ENCODE measurements at places on chromosomes 7 and 10.

DNA sequence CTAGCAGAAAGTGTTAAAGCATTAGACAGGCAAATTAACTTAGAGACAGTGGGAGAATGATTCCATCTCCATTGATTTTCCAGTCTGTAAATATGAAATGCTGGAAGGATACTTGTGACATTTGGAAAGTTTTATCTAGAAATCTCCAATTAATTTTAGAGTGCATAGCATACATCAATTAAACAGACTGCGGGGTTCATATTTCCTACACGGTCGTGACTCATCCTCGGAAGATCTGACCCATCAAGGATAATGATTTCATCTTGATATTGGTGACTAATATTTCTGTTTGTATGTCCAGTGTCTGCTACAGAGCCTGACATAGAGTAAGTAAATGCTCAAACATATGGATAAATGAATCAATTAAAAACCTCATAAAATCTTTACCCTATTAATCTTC is 474.9 kb downstream of the KCNMA1 start:
- DNase-seq, result no peak

GRCh38 chr10:103733045-103733419 is 122.3 kb downstream of the SH3PXD2A start:
- DNase-seq, result no peak

- no peak for DNase-seq
These were observed 26.9 kb downstream of the TMEM120A start for GRCh38 chr7:75967487-75967997.

GRCh38 chr10:62618576-62619412 is 185.7 kb upstream of the ADO start:
- DNase-seq, result no peak

GRCh38 chr10:10873289-10873688 is 144.4 kb upstream of the CELF2 start:
- DNase-seq, result no peak

- no peak for DNase-seq
These were observed 5.2 kb downstream of the FZD9 start for GRCh38 chr7:73438547-73439409.

GRCh38 chr10:11447586-11447985 is 163.9 kb downstream of the USP6NL start:
- DNase-seq, result no peak

GRCh38 chr7:29410996-29411395 is 152.6 kb upstream of the PRR15 start:
- no peak for DNase-seq

- DNase-seq, result no peak
These were observed 119.0 kb downstream of the BTAF1 start for GRCh38 chr10:92042541-92042940.

DNA sequence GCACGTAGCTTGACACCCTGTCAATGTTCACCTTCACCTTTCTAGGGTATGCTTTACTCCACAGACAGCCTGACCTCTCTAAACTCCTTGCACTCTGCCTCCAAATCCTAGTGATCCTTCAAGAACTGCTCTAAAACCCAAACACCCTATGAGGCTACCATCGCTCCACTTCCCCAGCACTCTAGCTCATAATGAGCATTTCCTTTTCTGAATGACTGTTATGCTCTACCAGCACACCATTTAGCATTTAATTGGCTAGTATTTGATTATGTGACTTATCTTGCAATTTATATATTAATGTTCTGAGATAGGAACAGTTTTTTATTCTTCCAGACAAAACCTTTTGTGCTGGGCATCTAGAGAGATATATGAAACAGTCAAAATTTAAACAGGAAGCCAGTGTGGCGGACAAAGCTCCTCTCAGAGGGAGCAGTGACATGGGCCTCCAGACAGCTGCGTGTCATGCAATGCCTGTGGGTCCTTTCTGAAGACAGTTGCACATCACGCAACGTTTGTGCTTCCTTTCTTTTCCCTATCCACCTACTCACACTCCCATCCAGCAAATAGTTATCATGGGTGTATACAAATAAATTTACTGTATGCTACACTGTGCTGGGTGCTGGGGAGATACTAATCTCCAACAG is 86.3 kb downstream of the ALOX5 start:
- DNase-seq, result no peak

GRCh38 chr7:113134025-113134424 is 15.7 kb upstream of the SMIM30 start:
- DNase-seq, result no peak

- no peak for DNase-seq
These were observed 19.3 kb upstream of the ADAMTS14 start for GRCh38 chr10:70652761-70653657.

- DNase-seq, result no peak
These were observed 73.8 kb upstream of the PRLHR start for GRCh38 chr10:118669020-118669791.

GRCh38 chr10:119211625-119212441 is 4.5 kb downstream of the GRK5 start:
- no peak for DNase-seq

GRCh38 chr7:34190299-34190698 is 285.0 kb downstream of the BMPER start:
- DNase-seq, result no peak

GRCh38 chr10:36669615-36670352 is 455.6 kb upstream of the ANKRD30A start:
- DNase-seq, result no peak

DNA sequence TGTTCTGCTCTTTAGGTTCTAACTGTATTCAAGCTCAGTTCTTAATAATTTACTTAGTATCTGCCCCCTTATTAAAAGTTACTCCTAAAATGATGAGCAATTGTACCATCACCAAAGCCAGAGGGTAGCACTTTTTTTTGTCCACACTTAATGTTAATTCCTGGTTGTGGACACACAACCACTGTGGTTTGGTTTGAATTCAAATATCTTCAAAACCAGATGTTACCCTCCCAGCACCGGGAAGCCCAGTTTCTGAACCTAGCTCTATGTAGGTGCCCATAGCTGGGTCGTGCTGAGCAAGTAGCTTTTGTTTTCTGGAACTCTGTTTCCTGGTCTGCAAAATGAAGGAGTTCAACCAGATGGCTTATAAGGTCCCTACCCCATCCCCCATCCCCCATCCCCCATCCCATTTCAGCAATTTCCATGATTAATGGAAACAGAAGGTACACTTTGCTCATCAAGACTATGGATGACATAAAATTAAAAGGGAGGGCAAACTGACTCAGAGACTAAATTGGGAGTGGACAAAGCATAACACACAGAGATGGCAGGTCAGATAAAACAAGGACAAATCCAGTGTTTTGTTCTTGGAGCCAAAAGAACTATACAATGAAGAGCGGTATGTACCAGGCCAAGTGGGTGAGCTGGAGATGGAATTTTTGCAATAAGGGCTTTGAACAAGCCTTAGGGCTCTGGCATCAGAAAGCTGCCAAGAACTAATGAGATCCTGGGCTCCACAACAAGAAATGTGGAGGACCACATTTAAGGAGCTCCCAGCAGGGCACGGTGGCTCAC is 56.7 kb downstream of the DLG5 start:
- DNase-seq, result no peak

GRCh38 chr10:78634389-78634815 is 434.4 kb upstream of the ZMIZ1 start:
- no peak for DNase-seq

GRCh38 chr10:113493882-113494301 is 59.0 kb upstream of the HABP2 start:
- DNase-seq, result no peak

- DNase-seq, result no peak
These were observed 639.0 kb downstream of the AUTS2 start for GRCh38 chr7:70237256-70237655.

DNA sequence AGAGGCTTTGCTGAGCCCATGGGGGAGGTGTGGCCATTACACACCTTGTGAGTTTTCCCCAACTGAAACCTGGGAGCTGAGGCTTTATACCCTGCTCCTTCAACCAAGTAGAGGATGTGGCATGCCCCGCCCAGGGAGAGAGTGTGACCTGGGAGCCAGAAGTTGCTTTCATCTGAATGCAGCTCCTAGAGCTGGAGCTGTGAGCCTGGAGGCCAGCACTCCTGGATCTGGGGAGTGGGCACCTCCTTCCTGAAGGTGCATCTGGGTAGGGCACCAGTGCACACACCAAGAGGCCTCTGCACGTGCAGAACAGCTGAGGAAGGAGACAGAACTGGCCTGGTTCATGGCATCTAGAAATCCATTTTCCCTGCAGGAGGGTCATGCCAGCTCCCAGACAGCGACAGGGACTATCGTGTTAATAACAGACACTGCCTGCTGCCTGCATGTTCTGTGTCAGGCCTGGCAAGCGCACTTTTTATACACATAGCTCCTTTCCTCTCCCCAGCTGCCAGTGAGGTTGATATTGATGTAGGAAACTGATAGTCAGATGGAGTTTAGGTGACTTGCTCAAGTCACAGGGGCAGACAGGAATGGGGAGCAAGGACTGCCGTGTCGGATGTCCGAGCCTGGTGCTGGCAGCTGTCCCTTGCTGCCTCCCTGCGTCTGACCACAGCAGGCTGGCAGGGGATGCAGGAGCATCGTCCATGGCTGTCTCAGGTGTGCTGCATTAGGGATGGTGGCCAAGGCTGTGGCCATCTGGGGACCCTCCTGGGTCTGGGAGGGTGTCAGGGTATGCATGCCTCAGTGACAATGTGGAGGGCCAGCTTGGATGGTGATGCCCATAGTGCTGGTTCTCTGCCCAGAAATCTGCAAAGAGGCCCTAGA is 189.9 kb upstream of the CXCL12 start:
- no peak for DNase-seq

- DNase-seq, result no peak
These were observed 597.6 kb downstream of the SORCS1 start for GRCh38 chr10:106566873-106567272.

DNA sequence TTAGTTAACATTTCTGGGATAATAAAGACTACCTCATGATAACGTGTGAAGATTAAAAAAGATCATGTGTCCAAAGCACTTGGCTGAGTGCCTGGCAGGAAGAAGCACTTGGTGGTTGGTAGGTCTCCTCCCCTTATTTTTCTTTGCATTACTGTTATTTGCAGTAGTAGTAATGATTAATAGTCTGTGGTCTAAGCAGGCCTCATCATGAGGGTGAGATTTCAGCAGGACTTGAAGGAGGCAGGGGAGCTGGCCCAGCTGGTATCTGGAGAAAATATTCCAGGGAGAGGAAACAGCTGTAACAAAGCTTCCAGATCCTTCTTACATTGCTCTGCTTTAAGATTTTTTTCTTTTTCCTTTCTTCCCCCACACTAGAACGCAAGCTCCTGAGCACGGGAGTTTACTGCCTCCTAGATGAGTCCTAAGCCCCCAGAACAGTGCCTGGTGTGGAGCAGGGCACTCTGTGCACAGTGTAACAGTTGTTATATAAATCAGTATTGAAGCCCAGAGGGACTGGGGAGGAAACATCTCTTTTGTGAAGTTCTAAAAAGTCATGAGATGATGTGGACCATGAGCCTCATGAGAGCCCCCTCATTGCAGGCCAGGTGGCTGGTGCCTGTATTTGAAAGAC is 31.1 kb upstream of the RHEB start:
- DNase-seq, result no peak

- no peak for DNase-seq
These were observed 2.7 kb upstream of the IQUB start for GRCh38 chr7:123537026-123537642.

DNA sequence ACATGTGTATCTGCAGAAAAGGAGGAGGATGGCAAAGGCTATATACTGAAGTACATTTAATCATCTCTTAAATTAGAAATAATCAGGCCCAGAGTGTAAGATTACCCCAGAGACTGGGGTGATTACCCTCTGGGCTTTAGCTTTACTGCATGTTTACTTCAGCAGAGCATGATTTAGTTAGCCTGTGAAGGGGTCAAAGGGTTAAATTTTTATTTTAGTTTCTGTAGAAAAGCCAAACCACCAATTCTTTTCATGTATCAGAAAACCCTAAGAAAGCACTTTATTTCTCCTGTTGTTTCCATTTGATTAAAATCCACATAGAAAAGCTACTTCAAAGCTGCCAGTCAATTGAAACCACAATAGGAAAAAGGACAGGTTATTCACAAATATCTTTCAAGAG is 101.5 kb upstream of the LSM8 start:
- no peak for DNase-seq

DNA sequence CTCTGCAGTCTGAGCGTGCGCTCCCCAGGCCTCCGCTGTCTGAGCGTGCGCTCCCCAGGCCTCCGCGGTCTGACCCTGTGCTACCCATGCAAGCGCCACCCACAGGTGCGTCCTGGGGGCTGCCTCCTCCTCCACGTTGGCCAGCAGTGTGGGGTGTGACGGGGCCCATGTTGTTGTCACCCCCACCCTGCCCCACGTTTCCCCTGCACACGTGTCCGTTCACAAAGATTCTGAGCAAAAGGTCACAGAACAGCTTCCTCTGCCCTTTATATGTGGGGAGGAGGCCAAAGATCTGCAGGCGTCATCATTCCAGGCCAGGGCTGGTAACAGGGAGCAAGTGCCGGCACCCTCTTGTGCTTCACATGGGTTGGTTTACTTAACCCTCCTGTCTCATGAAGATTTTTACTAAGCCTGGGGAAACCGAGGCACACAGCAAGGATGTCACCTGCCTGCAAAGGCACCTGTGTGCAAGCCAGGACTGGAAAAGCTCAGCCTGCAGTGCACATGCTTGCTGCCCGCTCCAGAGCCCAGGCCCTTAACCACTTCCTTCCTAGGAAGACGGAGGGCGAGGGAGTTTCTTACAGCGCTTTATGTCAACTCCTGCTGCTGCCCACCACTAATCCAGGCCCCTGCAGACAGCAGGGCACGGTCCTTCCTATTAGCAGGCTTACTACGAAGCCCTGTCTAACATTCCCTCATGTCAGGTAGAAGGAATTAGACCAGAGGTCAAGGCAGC is 4.8 kb downstream of the GPR146 start:
- no peak for DNase-seq

DNA sequence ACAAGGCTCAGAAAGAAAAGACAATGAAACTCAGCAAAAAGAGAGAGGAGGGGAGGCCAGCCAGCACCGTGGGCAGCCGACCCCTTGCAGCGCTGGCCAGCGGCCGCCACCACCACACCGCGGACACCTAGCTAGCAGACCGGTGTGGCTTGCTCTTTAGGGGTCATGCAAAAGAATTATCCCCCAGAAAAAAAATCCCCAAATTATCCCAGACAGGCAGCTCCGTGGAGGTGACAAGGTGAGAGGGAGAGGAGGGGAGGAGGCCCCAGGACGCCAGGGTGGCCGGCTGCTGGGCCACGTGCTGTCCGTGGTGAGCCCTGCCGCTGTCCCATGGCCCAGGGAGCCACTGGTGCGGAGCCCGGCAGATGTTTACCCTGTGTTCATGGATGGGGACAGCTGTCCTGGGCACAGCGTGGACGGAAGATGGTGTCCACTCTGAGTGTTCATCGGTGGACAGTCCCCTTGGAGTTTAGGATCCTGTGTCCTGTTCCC is 16.5 kb downstream of the YKT6 start:
- no peak for DNase-seq

DNA sequence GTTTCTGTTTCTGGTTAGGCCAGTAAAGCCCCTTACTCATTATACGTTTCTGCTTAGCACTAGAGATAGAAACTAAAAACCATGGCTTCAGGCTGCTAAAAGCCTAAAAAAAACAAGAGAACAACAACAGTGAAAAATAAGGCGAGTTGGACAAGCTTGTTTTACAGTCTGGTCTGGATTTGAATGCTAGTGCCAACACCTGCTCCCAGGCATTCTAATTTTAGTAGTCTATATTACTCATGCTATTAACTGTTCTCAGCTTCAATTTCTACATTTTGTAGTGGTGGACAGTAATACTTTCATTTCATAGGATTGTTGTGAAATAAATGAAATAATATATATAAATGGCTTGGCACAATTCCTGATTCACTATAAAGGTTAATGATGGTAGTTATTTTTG is 108.5 kb downstream of the HBP1 start:
- no peak for DNase-seq

Measured in activated CD8-positive, alpha-beta memory T cell treated with anti-CD3 and anti-CD28 coated beads for 1 hour (primary cell).